ENCODE measurements at places on chromosomes 4 and X.

DNA sequence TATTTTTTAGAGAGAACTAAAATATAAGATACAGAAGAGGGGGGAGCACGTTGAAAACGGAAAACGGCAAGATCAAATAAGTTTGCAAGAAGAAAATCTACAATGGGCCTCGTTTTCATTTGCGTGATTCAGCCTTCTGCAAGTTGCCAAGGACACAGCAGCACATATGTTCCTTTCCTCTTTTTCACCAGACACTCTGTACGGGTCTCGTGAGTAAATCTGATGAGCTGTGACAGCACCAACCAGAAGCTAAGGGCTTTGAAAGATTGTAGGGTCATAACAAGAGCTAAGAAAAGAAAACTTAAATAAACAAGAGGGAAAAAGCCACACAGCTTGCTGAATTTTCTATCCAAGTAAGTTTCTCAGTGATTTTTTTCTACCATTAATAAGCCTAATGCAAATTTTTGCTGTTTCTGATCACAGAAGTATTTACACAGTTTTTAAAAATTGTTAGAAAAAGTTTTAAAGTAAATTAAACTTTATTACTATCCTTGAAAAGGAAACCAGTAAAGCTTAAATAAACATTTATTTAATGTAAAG is 63.4 kb downstream of the SCML2 start:
- DNase-seq = no peak

GRCh38 chr4:40379248-40379647 is 44.1 kb downstream of the CHRNA9 start:
- DNase-seq = no peak

GRCh38 chrX:133918361-133918771 is 67.0 kb downstream of the GPC3 start:
- no peak for DNase-seq

- DNase-seq = no peak
These were observed 186.7 kb downstream of the TENM3 start for GRCh38 chr4:182429896-182430295.

DNA sequence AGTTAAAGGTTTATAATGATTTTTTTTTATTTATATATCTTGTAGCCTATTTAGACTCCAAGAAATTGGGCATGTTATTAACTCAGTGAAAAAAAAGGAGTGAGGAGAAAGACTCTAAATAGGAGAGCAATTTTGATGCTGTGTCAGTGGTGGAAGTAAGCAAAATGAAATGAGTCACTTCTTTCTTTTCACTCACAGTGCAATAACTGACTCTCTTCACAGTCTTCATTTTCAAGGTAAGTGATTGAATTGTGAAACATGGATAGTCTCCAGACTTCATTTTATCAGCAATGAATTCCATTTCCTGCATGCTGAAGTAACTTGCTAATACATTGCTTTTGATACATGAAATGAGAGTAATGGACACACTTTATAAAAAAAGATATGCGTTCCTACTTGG is 2271.5 kb downstream of the PCDH7 start:
- no peak for DNase-seq

DNA sequence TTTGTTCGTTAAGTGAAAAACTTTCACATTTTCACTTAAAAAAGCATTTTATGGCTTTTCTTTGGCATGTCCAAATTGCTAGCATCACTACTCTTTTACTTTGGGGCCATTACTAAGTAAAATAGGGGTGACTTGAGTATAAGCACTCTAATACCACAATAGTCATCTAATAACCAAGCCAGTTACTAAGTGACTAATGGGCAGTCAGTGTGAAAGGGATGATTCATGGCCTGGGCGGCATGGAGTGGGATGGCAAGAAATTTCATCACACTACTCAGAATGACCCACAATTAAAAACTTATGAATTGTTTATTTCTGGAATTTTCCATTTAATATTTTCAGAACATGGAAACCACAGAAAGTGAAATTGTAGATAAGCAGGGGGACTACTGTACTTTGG is 60.9 kb downstream of the BMP15 start:
- DNase-seq = no peak

GRCh38 chr4:37927434-37927833 is 32.8 kb upstream of the PTTG2 start:
- DNase-seq = no peak

GRCh38 chr4:108825737-108826136 is 62.9 kb upstream of the ETNPPL start:
- no peak for DNase-seq

- DNase-seq = no peak
These were observed 78.7 kb upstream of the DCLK2 start for GRCh38 chr4:149999485-150000074.

- no peak for DNase-seq
These were observed 147.7 kb downstream of the CPEB2 start for GRCh38 chr4:15149839-15150592.

DNA sequence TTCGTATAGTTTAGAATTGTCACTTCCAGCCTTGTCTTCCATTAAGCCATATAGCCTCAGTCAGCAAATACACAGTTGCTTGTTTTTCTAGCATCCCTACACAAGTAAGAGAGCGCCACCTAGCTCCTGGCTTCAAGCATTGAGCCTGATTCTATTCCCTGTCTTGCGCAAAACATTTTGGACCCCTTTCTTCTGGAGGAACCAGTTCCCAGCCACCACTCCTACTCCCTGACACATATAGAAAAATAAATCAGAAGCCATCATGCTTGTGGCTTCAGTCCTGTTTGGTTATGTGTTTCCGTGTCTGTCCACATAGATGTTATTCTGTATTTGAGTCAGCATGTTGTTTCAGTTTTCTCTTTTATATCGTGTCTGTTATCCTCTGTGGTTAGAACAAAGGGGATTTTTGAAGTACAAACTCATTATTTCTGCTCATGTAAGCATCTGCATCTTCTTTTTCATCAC is 59.9 kb downstream of the GK start:
- peak; percentile 13 for DNase-seq

GRCh38 chr4:141046255-141046654 is 87.0 kb downstream of the RNF150 start:
- DNase-seq = no peak

DNA sequence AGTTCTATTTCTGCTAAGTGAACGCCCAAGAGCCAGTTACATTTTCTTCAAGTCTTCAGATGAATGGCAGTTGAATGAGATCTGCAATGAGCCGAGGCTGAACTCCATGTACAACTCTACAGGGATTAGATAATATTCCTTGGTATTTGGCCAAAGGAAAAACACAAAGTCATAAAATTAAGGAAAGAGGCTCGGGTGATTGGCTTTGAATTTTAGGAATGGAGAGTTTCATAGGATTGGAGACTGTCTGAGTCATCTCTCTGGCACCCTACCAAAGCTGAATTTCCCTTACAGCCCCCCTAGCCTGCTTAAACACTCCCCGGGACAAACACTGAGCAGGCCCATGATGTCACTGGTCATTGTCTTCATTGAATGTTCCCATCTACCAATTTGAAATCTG is 188.0 kb upstream of the C1QTNF7 start:
- no peak for DNase-seq

DNA sequence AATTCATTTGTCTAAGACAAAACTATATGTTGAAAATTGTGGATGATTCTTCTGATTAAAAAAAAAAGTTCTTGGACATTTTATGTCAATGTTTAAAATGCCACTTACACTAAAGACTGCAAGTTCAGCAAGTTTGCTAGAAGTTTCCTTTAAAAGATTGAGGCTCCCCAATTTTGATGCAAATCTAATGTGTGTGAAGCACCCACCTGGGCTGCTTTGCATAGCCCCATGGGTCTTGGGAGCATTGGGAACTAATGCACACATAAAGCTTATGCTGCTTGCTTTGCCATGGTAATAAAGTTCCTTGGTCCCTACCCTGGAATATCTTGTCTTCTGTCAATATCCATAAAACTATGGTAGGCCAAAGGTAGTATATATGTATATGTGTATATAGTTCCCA is 725.9 kb upstream of the GRID2 start:
- no peak for DNase-seq

- no peak for DNase-seq
These were observed 338.3 kb downstream of the STIM2 start for GRCh38 chr4:27198971-27199370.

DNA sequence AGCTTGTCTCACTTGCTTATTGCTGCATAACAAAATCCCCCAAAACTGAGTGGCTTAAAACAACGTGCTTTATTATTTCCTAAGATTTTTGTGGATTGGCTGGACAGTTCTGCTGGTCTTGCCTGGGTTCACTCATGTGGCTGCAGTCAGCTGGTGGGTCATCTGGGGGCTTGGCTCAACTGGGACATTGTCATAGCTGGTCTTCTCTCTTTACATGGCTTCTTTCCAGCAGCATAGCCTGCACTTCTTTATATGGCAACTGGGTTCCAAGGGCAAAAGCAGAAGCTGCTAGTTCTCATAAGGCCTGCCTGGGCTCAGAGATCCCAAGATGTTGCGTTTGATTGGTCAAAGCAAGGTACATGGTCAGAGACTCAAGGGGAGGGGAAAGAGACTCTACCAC is 33.7 kb upstream of the STAG2 start:
- DNase-seq = no peak

- no peak for DNase-seq
These were observed 37.7 kb downstream of the NHS start for GRCh38 chrX:17412692-17413091.

GRCh38 chrX:101605146-101605545 is 12.7 kb downstream of the ARMCX6 start:
- DNase-seq = no peak

GRCh38 chr4:185859111-185859510 is 47.1 kb upstream of the SORBS2 start:
- DNase-seq = no peak

GRCh38 chr4:125498981-125499380 is 184.2 kb downstream of the FAT4 start:
- DNase-seq = no peak

- no peak for DNase-seq
These were observed 503.0 kb upstream of the CPXCR1 start for GRCh38 chrX:88244066-88244465.

DNA sequence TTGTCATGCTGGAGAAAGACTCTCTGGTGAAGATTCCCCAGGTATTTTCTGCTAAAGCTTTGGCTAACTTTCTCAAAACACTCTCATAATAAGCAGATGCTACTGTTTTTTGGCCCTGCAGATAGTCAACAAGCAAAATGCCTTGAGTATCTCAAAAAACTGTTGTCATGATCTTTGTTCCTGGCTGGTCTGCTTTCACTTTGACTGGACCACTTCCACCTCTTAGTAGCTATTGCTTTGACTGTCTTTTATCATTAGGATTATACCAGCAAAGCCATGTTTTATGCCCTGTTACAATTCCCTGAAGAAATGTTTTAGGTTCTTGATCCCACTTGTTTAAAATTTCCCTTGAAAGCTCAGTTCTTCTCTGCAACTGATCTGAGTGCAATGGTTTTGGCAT is 231.5 kb downstream of the SLC7A11 start:
- no peak for DNase-seq

- no peak for DNase-seq
These were observed 252.9 kb upstream of the KLF3 start for GRCh38 chr4:38411092-38411491.

GRCh38 chr4:47483745-47484144 is 1.3 kb upstream of the ATP10D start:
- DNase-seq = no peak

- no peak for DNase-seq
These were observed 53.7 kb downstream of the PRKX start for GRCh38 chrX:3659761-3660160.

DNA sequence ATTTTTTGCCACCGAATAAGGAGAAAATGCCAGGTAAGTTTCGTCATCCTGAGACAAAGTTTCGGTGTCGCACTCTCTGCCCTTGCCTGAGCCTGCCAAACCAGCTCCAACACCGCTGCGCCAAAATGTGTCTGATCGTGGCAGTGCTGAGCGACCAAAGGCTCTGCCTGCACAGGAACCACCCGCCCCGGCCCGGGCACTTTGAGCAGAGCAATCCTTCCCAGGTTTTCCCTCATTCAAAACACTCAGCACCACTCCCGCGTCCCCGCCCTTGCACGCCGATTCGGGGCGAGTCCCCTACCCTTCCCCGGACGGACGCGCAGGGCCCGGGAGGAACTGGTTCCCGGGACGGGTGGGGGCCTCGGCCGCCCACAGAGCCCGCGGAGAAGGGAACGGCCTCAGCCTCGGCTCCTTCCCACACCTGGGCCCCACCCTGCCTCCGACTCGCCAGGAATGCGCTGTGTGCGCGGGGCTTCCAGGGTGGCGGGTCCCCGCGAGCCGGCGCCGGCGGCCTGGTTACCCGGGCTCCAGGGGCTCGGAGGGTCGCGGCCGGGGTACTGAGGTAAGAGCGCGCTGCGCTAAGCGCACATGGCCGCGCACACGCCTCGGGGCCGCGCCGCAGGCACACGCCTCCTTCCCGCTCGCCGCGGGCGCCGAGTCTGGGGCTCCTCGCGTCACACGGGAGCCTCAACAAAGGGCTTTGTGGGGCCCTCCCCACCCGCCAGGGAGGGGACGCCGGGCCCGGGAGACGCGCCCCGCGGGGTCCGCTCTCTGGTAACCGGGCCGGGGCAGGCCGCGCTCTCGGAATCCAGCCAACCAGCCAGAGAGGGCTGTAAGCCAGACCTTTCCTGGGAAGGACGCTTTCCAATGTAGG is at the start of gene C4orf36:
TSS of gene C4orf36 (minus strand) at position 661 of the 874 bp plus-strand sequence. CDS start 902 bp downstream, outside the sequence.
- peak; percentile 14 for DNase-seq

GRCh38 chrX:70554081-70554480 is 109.4 kb downstream of the DLG3 start:
- no peak for DNase-seq

DNA sequence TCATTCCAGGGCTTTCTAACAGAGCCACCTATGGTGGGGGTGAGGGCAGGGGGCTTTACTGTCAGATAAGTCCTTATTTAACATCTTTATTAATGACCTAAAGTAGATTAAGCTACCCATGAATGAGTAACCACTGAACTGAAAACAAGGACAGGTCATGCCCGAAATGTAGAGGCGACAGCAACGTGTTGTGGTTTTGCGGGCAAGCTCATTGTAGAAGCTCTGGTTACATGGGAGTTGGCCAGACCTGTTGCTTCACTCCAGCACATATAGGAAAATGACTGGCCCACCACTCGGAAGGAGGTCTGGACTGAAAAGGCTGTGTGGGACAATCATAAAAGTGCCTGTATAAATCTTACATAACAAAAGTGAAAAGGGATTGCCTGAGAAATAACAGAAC is 109.6 kb upstream of the NDP start:
- DNase-seq = no peak

DNA sequence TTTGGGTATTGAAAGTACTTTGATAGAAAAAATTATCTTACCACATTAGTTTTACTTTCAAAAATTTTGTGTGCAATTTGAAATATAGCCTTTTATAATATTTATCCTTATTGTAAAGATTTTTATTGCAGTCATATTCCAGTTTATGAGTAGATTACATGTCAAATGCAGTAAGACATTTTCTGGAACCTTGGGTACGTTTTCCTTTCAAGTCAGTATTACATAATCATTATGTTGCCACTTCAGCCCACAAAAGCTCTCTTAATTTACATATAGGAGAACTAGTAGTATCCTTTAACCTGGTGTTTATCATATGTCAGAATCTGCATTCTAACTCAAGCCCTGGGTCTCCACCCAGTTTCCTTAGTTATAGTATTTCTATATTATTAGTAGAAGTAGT is 98.5 kb downstream of the CENPC start:
- DNase-seq = no peak

- DNase-seq = no peak
These were observed 239.1 kb downstream of the RASL11B start for GRCh38 chr4:53101191-53101581.

- no peak for DNase-seq
These were observed 130.5 kb upstream of the SMAD1 start for GRCh38 chr4:145351162-145351561.

All from stimulated activated CD8-positive, alpha-beta memory T cell treated with anti-CD3 and anti-CD28 coated beads, Interleukin-2, amount 100 ng/mL, for 48 hours (primary cell).